ENCODE measurements at places on chromosomes 6 and 20.

DNA sequence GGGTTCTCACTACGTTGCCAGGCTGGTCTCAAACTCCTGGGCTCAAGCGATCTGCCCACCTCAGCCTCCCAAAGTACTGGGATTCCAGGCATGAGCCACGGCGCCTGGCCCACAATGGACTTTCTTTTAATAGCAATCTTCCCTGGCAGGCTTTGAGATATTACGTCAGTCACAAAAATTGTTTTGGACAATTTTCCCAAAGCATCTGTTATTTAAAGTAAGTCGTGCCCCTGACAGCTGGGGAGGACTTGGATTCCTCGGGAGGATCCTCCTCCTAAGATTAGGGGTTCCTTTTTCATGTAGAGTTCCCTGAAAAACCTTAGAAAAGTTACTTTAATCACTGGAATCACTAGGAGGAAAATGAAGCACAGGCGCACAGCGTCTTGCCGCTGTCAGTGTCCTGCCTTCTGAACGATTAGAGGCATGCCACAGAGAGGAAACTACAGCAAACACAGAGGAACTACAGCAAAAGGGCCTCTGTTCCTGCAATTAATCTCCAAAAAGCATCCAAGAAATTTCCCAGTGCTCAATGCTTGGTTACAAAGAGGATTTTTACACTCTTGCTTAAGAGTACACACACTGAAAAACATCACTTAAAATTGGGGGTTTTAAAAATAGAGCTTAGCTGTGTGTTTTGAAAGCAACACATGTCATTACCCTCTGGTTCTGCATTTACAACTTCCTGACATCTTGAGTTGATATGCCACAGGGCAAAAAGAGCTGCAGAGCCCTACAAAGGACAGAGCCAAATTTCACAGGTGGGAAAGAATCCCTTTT lies 4.5 kb downstream of the ACSS1 start:
- no peak for DNase-seq

GRCh38 chr6:1817033-1817761 lies 207.5 kb downstream of the FOXC1 start:
- no peak for DNase-seq

DNA sequence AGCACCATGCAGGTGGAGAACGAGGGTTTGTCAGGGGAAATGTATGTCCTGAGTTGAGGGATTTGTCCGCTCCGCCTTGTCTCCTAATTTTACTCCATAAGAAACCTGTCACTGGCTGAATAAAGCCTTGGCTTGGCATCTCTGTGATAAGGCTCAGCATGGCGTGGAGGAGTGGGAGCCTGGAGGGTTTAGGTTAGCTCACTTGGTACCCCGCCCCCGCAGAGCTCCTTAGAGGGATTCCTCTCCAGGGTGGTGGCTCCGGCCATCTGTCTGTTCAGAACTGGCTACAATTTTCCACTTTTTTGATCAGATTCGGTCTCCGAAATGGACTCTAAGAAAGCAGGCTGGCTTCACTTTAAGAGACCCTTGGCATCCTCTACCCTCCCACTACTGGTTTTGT lies 192.2 kb upstream of the SYNDIG1 start:
- no peak for DNase-seq

- no peak for DNase-seq
These were observed 40.3 kb upstream of the IRF4 start for GRCh38 chr6:351011-351866.

DNA sequence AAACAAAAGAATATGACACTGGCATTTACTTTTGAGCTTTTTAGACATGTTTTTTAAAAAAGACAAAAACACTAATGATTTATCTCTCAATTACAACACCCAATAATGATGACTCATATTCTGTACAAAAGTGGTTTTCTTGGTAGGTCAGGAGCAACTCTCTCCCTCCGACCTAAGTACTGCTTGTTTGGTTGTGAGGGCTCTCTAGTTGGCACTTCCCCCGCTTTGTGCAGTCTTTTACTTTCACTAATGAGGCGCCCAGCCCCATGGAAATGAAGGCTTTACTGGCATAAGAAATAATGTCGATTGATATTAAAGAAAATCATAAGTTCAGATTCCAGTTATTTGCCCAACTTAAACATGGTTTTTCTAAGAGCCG lies 1.3 kb downstream of the KPNA5 start:
- DNase-seq: no peak

GRCh38 chr6:45595010-45595851 lies 217.5 kb upstream of the SUPT3H start:
- no peak for DNase-seq

DNA sequence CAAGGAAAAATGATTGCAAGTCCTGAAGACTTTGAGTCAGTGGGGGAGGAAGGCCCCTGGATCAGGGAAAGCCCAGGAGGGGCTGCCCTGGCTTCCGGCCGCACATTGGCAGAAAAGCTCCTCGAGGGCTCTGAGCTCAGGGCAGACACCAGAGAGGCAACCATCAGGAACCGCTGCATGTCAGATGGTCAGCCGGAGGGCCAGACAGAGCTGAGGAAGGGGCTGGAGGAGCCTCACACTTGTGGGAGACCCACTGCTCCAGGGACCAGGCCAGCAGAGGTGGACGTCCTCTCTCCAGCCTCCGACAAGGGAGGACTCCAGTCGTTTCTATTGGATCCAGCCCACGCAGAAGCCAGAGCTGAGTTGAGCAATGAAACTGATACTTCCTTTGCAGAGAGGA lies 30.2 kb upstream of the AAR2 start:
- no peak for DNase-seq

DNA sequence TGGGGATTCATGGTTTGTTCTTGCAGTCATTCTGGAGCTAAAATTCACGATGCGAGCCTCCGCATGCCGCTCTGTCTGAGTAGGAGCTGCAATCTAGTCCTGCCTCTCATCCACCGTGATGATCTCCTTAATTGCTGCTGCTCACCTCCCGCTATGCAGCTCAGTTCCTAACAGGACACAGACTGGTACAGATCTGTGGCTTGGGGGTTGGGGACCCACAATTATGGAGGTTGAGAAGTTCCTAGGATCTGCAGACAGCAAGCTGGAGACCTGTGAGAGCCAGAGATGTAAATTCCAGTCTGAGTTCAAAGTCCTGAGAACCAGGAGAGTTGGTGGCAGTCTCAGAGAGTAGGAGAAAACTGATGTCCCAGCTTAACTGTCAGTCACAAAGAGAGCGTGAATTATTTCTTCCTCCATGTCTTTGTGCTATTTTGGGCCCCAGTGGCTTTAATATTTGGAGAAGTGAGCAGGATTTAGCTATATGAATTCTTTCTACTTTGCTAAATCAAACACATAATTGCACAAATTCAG lies 378.7 kb upstream of the MAN1A1 start:
- no peak for DNase-seq

DNA sequence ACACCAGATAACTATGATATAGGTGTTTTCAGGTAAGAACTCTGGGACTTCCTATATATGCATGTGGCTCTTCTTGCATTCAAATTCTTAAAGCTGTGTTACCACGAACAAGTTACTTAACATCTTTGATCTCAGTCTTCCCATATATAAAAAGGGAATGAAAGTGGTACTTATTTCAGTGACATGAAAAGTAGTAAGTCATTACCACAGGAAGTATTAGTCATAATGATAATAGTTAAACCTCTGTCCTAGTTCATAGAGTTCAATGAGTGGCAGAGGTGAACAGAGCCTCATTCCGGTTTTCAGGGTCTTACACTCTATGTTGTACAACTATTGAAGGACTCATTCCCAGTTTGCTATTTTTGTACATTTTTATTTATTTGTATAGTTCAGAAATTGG lies 237.0 kb downstream of the NKAIN2 start:
- no peak for DNase-seq

- no peak for DNase-seq
These were observed 7.0 kb downstream of the PNPLA1 start for GRCh38 chr6:36276581-36277536.

- peak; percentile 66 for DNase-seq
These were observed 64.8 kb downstream of the SYNJ2 start for GRCh38 chr6:158046201-158047126.

- no peak for DNase-seq
These were observed 11.0 kb downstream of the SHPRH start for GRCh38 chr6:145953200-145953599.

DNA sequence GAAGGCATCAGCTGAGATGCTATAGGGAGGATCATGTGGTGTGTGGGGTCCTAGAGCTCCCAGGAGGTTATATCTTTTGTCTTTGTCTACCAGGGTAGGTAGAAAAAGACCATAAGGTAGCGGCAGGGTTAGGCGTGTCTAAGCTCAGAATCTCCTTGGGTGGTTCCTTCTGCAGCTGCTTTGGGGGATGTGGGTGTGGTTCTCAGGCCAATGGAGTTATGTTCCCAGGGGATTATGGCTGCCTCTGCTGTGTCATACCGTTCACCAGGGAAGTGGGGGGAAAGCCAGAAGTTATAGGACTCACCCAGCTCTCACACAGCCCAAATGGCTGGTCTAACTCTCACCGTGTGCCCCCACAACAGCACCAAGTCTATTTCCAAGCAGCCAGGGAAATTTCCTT lies 107.4 kb upstream of the ADGRB3 start:
- no peak for DNase-seq

DNA sequence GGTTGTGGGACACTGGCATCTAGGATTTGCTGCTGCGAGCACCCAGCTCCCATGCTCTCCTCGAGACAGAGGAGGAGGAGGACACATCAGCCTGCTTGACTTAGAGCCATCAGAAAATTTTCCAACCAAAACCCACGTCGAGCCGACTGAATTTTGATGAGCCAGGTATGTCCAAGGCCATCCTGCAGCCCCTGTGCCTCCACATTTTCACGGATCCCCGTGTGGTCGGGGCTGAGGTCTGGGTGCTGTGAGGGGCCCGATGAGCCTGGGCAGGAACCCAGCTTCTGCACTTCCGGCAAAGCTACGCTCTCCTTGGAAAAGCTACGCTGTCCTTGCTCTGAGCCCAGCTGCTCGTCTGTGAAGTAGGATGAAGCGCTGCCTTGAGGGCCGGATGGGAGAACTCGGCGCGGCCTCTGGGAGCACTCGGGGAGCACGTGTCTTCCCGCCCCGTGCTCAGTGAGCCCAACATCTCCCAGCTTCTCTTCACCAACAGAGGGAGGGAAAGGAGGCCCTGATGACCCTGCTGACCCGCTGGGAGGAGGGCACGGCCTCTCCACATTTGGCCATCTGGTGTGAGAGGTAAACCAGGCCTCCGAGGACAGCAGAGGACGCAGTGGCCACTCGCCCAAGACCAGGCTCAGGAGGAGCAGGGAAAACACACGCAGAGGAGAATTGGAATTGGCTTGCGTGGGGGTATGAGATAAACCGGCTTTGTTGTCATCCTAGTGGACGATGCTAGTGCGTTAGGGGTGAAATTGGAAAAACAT lies 33.9 kb downstream of the PSMG4 start:
- no peak for DNase-seq

DNA sequence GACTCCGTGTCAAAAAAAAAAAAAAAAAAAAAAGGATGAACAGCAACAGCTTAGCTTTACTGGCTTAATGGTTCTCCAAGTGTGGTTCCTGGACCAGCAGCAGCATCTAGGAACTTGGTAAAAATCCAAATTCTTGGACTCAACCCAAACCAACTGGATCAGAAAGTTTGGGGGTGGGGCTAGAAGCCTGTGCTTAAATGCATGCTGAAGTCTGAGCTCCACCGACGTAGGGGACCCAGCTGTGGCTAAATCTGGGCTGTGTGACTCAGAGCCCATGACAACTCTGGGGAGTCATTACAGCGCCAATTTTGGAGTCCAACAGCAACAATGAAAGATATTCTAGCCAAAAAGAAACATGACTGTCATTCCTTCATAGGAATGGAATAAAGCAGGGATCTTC lies 13.6 kb upstream of the CHD6 start:
- no peak for DNase-seq

DNA sequence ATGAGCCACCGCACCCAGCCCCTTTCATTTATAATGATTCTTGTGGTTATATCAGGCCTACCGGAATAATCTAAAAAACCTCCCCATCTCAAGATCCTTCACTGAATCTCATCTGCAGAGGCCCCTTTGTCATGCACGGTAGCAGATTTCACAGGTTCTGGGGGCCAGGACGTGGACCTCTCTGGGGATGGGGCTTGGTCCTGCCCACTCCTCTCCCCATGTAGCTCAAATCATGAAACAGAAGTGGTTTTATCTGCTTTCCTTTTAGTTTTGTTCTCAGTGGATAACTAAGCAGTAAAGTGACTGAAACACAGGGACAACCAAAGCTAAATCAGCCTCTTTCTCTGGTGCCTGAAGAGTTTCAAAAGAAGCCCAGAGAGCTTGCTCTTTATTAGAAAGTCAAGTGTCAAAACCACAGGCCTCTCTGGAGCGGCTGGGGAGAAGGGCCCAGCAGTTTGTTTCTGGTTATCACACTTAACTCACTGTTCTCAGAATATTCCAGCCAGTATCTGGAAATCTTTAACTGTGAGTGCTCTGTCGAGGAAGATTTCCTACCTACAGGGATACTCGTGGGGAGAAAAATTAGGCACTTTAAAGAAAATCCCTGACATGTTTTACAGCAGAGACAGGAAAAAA lies 60.6 kb upstream of the FAM184A start:
- no peak for DNase-seq

DNA sequence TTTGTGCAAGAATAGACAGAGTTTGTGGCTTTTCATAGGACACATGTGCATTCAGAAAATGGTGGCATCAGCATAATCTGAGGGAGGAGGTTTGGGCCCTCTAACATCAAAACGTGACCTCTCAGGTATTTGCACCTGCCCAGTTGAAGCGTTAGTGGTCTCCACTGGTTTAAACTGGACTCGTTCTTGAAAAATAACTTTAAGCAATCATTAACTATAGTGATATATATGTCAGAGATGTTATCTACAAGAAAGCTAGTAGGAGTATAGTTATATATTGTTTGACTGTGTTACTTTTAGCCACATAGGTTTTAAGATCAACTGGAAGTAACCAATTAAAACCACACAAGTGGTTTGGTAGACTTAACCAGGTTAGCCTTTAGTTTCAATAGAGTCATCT lies 607.4 kb downstream of the MAFB start:
- DNase-seq: no peak

GRCh38 chr6:124011180-124011579 lies 207.5 kb downstream of the NKAIN2 start:
- no peak for DNase-seq

DNA sequence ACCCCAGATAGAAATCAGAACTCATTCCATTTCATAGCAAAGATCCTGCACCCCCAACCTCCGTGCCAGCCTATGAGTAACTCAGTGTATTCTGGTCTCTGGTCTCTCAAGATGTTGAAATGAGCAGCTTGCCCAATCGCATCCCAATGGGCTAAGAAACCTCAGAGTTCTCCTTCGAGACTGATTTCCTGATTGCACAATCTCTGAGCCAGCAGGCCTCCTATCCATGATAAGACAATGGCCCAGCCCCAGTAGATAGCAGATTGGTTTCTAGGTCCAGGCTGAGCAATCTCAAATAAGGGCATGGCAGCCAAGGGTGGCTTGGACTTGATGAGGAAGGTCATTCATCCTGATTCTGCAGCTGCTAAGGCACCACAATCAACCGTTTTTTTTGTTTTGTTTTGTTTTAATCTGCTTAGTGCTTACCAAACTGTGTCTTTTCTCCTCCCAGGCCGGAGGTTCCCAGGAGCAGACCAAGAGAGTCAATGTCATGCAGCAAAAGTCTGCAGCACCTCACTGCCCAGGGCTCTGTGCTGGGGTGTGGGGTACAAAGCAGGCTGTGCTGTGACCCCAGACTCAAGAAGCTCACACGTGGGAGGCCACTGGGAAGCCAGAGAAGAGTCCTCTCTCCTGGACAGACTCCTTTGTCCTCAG lies 125.1 kb upstream of the NXT1 start:
- no peak for DNase-seq

GRCh38 chr6:21496196-21496595 lies 97.4 kb upstream of the SOX4 start:
- DNase-seq: no peak
